Motor neuron (in vitro differentiated cells): ENCODE measurements at places on chromosomes 6 and 20.

DNA sequence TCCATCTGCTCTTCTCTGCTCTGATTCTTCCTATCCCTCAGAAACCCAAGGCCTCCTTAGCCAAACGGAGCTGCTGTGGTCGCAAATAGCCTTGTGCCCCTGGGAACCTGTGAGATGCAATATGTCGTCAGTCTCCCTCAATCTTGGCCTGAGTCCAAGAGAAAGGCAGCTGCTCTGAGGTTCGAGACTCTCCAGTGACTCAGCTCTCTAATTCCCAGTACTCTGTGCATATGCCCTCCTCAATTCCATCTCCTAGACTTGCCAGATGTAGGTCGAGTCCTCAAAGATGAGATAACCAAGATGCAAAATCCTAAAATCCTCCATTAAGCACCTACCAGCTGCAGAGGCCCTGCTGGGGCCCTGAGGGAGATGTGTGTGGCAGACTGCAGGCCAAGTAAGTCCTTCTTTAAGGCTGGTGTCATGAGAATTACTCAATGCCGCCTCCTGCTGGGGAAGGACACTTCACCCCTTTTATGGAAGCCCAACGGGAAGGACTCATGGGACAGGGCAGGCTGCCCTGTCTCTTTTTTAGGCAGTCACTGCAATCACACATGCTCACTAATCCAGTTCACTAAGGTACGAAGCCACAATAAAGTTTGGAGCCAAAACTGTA is 28.5 kb downstream of the C6orf15 start:
- peak; percentile 52 for ATAC-seq

- ATAC-seq, result no peak
Observed at GRCh38 chr6:961407-961960, 268.5 kb upstream of the EXOC2 start.

DNA sequence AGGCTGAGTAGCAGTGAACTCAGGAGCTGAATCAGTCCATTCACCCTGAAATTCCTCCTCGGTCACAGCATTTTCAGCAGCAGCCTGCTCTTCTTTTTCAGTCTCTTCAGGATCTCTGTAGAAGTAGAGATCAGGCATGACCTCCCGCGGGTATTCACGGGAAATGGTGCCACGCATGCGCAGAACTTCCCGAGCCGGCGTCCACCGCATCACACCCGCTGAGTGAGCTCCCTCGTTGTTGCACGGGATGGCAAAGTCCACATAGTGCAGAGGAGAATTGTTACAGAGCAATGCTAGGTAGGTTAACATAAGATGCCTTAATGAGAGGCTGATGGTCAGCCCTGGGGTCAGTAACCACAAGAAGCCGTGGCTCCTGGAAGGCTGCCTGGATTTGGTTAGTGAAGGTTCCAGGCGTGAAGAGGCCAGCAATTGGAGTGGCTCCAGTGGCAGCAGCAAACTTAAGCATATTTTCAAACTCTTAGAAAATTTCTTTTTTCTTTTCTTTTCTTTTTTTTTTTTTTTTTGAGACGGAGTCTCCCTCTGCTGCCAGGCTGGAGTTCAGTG is 113.5 kb upstream of the HDAC2 start:
- ATAC-seq, result no peak

- ATAC-seq, result no peak
Observed at GRCh38 chr6:35209622-35210247, 4.0 kb upstream of the SCUBE3 start.

GRCh38 chr6:45400021-45400420 is 22.3 kb upstream of the SUPT3H start:
- no peak for ATAC-seq

DNA sequence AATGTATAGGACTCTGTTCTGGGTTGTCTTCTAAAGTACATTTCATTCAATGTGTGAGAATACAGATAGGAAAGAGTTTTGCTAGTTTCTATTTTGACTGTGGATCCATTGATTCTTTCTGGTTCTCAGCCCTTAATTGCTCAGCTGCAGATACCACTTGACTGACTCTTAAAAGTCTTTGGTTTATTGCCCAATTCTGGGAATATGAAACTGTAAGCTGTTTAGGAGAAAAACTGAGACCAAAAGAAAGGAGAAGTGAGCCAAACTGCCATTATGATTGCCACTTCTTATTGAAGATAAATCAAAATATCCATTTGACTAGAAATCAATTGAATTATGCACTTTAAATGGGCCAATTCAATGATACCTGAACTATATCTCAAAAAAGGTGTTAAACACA is 211.4 kb downstream of the ESR1 start:
- ATAC-seq, result no peak

GRCh38 chr20:35134472-35134871 is 12.7 kb downstream of the EDEM2 start:
- ATAC-seq, result no peak

- peak; percentile 76 for ATAC-seq
Observed at GRCh38 chr6:53119772-53120409, 28.8 kb downstream of the GCM1 start.

DNA sequence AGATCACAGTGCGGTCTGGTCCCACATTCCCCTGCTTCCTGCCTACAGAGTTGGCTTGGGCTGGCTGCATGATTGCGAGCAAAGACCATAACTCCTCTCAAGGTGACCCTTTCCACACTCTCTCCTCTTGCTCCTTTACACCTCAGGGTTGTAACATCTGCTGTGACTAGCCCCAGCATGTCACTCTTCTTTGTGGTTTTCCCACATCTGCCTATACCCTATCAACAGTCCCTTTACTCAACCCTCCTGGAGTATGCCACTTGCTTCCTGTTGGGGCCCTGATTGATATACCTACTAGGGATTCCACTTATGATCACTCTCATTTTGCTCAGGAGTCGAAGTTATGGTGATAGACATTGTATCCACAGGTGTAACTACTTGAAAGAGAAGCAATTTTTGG is 58.9 kb upstream of the SGK1 start:
- no peak for ATAC-seq

DNA sequence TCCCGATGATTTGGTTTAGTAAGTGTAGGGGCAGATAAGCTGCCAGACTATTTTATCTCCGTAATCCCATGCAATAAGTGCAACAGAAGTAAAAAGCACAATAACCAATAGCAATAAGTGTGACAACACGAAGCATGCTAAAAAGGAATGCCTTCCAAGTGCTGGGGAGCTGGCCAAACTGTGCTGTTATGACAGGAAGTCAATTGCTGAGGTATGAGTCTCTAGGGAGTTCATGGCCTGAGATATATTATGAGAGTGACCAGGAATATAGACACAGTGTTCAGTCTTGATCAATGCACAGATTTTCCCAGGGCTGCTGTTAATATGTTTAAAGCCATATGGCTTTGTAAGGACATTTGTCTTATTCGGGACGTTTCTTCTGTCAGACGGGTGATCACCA is 10.5 kb upstream of the ANGPT4 start:
- peak; percentile 31 for ATAC-seq

GRCh38 chr6:37287519-37288157 is 29.7 kb upstream of the TMEM217 start:
- ATAC-seq, result no peak

- ATAC-seq, result no peak
Observed at GRCh38 chr6:10749734-10750133, 2.1 kb downstream of the TMEM14B start.

GRCh38 chr20:42721923-42722322 is 467.8 kb downstream of the PTPRT start:
- ATAC-seq, result no peak

GRCh38 chr20:63477061-63477616 is 4.7 kb upstream of the KCNQ2 start:
- ATAC-seq, result no peak

DNA sequence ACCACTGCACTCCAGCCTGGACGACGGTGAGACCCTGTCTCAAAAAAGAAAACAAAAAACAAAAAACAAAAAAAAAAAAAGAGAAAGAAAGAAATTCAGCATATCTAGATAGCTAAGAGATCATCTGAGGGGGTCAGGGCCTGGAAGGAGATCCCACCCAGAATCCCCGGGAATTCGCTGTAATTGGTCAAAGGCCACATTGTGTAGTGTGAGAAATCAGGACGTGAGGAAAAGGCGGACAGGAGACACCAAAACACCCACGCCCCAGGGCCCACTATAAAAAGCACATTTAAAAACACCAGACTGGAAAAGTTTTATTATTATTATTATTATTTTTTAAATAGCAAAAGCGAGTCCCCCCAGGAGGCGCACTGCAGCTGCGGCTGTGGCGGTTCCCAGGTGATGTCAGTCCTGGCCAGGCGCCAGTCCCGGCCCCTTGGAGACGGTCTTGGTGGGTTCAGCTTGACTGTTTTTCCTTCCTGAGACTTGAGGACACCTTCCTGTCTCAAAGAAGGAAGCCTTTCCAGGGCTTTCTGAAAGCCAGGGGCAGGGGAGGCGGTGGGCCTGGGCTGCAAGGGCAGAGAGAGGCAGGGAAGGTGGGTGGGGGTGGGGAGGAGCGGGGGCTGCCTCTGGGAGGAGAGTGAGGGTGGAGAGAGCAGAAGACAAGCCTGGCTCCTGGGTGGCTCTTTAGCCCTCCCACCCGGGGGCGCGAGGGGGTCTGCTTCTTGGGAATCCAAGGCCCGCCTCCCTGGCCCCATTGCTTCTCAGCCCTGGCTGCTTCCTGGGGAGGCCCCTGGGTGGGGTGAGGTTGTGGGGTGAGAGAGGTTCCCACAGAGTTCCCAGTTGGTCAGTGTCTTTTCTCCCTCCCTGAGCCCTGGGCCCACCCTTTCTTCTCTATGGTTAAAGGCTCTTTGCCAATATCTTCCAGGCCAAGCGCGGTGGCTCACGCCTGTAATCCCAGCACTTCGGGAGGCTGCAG is 14.5 kb downstream of the TCF15 start:
- no peak for ATAC-seq
